GDM1 (cell line): ENCODE measurements at places on chromosomes 3 and 15.

GRCh38 chr3:62374341-62375218 is 1.2 kb upstream of the FEZF2 start:
- DNase-seq, result no peak

GRCh38 chr3:99565331-99565730 is 73.1 kb upstream of the COL8A1 start:
- DNase-seq, result no peak

DNA sequence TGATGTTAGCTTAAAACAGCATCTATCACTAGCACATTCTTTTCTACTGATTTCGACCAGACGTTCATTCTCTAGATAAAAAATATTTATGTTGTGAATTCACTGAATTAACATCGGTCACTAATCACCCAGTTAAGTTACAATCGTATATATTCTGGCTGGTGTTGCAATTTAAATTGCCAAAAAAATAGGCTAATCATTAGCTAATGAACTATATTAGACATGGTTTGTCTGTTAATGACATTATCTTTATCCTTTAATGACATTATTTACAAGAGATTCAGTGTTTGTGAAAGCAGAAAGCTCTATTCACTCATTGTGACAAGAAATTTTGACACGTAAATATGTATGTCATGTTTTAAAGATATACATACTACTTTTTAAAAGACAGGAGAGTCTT is 6.7 kb downstream of the GHSR start:
- DNase-seq, result no peak

GRCh38 chr3:175865724-175866123 is 1006.6 kb downstream of the NAALADL2 start:
- no peak for DNase-seq

- peak; percentile 94 for DNase-seq
Observed at GRCh38 chr3:184472723-184473428, 88.7 kb upstream of the EPHB3 start.

GRCh38 chr3:36957862-36958686 is 13.2 kb upstream of the TRANK1 start:
- no peak for DNase-seq

DNA sequence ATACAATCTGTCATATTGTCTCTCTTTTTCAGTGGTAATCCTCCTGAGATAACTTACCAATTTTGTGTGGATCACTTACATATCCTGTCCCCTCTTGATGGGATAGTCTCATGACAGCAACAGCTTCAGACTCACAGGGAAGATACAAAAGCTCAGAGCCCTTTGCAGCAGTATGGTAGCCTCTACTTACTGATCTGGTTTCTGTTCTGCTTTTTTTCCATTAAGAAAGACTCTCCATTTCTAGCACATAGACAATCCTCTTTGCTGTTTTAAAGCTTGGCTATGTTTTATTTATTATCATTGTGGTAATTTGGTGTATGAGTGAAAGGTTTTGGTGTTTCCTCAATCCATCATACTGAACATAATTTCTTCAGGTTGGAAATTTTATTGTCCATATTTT is 25.4 kb upstream of the SOX14 start:
- no peak for DNase-seq

GRCh38 chr3:52834871-52835501 is at the start of gene MUSTN1:
Gene MUSTN1 (minus strand): TSS chr3:52835019. CDS start chr3:52834948, 71 bp downstream.
- DNase-seq, result no peak

GRCh38 chr15:101723171-101723873 is 951 bp downstream of the TARS3 start:
- peak; percentile 5 for DNase-seq

GRCh38 chr15:83436513-83437158 is 10.5 kb upstream of the SH3GL3 start:
- no peak for DNase-seq

DNA sequence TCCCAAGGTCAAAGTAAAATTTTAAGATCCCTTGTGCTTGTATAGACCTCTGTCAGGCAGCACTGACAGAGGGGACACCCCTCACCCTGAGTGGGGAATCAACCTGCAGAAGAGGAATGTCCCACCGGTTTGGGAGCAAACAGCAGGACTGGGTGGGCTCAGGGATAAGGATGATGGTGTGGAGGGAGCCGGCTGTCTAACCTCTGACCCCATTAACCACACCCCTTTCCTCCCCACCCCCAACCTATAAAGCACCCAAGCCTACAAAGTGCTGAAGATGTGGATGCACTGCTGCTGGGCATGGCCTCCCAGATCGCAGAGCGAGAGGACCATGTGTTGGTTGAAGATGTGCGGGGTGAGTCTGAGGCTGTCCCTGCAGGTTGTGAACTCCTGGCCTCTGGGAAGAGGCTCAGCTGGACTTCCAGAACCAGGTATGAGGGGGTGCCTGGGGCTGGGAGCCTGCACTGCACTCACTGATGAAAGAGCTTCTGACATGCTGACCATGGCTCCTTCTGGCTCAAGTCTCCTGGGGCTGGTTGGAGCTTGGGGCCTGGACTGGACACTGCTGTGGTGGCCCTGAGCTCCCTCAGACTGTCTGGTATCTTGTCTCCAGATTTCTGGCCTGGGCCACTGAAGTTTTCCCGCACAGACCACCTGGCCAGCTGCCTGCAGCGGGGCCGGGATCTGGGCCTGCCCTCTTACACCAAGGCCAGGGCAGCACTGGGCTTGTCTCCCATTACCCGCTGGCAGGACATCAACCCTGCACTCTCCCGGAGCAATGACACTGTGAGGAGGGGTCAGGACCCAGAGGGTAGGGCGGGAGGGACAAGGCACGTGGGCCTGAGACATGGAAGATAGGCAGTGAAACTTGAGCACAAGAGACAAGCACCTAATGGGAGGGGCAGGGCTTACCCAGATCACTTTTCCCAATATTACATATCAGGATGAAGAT is 9.3 kb downstream of the DUOX1 start:
- no peak for DNase-seq

- no peak for DNase-seq
Observed at GRCh38 chr3:30401971-30402370, 204.4 kb upstream of the TGFBR2 start.

DNA sequence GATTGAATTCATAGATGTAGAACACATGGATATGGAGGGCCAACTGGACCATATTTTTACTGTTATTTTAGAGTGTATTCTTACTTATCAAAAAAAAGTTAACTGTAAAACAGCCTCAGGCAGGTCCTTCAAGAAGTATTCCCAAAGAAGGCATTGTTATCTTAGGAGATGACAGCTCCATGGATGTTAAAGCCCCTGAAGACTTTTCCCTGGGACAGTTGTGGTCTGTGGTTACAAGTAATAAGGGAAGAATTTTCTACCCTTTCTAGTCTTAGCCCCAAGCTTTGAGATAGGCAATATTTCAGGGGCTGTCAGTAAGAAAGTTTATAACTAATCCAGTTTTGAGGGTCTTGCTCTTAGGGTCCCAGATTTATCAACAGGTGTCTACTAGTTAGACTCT is 62.5 kb downstream of the LRRC49 start:
- no peak for DNase-seq

DNA sequence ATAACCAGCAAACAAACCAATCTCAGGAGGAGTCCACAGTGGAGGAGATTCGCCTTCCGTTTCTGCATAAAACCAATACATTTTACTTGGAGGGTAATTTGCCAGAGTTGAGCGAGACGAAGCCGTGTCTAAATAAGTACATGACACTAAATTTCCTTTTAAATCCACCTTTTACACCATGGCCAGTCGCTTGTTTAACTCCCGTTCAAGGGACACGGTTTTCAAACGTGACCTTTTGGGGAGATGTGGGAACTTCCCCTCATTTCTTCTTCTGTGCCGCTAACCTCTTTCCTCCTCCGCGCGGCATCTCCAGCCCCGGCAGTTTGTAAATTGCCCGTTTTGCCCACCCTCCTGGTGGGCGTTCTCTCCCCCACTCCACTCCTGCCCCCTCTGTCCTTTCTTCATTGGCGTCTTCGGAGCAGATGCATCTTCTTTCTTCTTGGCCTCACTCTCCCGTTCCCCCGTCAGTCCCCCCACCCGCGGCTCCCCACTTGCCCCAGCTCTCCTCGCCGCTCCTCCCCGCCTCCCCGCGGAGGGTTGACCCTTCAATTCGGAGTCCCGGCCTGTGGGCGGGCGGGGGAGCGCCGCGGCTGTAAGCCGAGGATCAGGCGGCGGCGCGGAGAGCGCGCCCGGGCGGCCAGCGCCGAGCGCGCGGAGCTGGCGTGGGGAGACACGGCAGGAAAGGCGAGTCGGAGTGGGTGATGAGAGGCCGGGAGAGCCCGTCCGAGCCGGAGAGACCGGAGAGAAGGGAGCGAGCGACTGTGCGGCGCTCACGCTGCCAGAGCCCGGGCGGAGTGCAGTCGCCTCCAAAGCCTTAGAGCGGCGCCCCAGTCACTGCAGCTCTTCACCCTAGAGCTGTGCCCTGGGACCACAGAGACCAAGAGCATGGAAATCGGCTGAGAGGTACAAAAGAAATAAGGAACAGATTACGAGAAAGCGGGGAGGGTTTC is at the start of gene NLGN1:
Gene NLGN1, plus strand, starts transcription at position 584 of the 950 bp plus-strand sequence.
- DNase-seq, result no peak

DNA sequence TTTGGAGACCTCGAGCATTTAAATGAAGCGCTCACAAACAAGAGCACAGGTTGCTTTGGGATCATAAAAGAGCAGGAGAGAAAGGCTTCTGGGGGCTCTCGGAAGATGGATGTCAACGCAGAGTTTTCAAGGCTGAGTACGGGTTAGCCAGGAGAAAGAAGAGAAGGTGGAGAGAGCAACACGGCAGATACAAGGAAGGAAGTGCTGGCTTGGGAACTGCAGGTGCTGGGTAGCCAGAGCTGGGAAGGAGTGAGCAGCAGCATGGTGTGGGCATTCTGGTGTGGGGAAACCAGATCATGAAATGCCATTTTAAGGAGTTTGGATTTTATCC is 580 bp upstream of the RUBCN start:
- no peak for DNase-seq

DNA sequence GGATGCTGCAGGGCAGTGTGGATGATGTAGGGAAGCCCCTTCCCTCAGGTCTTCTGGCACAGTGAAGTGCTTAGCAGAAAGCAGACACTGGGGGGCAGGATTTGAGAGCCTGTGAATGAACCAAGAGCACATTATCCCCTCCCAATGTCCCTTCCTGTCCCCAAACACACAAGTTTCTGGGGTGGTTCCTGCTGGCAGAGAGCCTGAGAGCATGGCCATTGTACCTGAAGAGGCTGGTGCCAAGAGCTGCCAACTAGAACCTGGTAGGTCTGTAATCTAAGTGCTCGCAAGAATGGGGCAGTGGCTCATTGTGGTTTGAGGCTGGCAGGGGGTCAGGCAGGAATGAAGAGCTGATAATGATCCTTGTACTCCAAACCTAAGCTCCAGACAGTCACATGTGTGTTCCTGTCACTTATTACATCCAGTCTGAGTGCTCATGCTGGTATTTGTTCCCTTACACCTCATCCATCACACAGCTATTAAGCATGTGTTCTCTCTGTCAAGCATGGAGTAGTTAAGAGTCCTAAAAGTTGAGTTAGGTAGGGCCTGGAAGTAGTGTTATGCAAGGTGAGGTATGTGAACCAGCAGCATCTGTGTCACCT is 6.7 kb upstream of the CCR1 start:
- peak; percentile 60 for DNase-seq

- no peak for DNase-seq
Observed at GRCh38 chr3:71930056-71930991, 145.4 kb upstream of the PROK2 start.

DNA sequence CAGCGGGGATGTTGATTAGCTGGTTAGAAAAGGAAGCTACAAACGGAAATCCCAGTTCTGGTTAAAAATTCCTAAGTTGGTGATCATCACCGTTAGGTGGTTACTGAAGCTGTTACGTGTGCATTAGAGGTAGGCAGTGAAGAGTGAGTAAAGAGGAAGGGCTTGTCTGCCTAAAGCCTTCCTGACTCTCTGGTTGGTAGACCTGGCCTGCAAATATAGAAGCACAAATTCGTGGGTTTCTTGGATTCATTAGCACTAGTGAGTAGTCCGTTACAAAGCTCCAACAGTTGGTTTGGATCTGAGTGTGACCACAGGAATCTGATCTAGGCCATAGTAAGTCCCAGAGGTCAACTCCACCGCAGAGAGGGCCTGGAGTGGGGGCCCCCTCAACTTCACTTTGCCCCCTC is 174.0 kb upstream of the TP63 start:
- DNase-seq, result no peak

DNA sequence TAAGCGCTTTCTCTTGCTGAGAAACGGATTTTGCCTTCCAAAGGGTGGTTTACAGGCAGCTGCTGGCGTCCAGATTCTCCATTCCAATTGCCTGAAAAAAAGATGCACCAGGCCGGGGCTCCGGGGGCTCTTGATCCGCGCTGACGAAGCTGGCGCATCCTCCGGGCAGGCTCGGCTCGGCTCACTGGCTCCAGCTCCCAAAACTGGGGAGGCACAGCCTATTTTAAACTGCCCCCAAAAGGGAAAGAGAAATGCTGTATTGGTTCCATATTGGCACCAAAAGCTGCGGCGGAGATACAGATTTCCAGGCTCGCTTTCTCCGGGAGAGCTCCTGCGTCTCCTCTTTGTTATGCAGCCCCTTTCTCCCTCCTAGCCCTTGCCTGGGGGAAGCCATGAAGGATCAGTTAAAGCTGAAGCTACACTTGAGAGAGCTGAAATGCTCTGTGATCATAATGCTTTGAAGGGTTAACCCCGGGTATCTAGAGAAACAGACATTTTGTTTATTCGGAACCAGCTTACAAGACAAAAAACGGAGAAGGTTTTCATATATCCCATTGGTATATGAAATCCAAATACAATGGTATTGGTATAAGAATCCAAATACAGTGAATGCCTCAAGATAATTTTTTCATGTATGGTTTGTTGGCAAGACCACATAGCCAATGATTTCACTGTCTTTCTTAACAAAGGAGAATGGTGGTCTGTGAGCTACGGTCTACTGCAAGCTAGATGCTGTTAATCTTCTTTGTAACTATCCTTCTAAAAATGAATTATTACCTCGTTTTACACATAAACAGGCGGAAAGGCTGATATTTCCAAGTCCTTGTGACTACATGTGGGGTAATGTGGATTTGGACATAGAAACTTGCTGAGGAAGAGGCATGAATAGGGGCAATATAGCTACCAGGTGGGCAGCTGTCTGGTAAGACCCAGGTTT is 693 bp downstream of the CD200 start:
- peak; percentile 16 for DNase-seq

GRCh38 chr3:10666621-10667020 is 149.4 kb upstream of the SLC6A11 start:
- no peak for DNase-seq

GRCh38 chr3:67405193-67405592 is 249.2 kb downstream of the SUCLG2 start:
- no peak for DNase-seq

DNA sequence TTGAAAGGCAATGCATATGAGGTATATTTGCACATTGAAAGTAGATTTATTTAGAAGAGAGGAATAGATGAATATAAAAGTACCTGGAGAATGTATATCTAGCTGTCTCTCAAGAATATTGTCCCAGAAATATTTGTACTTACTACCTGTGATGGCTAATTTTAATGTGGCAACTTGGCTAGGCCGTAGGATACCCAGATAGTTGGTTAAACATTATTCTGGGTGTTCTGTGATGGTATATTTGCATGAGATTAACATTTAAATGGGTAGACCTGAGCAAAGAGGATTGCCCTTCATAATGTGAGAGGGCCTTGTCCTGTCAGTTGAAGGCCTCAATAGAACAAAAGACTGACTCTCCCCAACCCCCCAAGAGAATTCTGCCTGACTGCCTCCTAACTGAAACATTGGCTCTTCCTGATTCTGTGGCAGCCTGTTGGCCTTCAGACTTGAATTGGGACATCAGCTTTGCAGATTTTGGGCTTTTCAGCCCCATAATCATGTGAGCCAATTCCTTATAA is 69.4 kb upstream of the FILIP1L start:
- no peak for DNase-seq

GRCh38 chr3:78993375-78993774 is 774.4 kb downstream of the ROBO1 start:
- DNase-seq, result no peak
